ENCODE measurements at places on chromosomes 1 and 21. TPM values are rescaled to one million over a fixed set of nuclear protein-coding genes. Genes with fewer than 3 reads are reported as not detected.

Gene FCGR3B
- 0.42 TPM for total RNA-seq

Gene TXNIP
- total RNA-seq, result 747 TPM

DNA sequence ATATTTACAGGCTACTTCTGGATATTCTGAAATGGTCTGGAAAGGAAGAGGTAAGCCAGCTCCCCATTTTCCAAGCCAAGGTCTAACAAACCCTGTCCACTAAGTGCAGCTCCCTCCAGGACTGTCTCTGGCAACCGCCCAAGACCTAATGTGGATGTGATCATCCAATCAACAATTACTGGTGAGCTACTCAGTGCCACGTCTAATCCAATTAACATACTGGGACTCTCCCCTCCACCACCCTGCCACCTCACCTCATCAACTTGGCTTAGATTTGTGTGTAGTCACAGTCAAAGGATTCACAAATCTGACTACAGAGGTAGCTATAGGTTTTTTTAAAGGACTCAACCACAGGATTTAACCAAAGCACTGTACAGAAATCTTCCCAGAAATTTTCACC is 25.4 kb upstream of the S100A7 start:
- DNase-seq, result no peak

- no peak for DNase-seq
Measured at GRCh38 chr1:65176056-65176450, 28.1 kb downstream of the AK4 start.

DNA sequence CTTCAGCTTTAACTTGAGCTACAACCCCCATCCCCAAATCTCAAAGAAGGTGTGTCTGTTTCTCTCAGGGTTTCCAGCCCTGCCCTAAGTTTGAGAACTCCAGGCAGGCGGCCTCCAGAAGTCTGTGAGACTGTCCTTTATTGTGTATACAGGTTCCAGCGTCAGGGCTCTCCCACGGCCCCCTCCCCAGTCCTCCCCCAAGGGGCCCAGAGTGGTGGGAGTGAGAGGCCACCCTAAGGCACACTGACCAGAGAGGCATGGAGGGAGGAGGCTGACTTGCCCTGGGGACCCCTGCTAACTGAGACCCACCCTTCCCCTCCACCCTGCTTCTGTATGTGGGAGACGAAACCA is 4.0 kb downstream of the HSPB7 start:
- DNase-seq, result no peak

GRCh38 chr1:224392411-224393249 is 36.0 kb downstream of the CNIH4 start:
- no peak for DNase-seq

GRCh38 chr1:157056269-157056668 is 10.7 kb upstream of the ARHGEF11 start:
- DNase-seq, result no peak

DNA sequence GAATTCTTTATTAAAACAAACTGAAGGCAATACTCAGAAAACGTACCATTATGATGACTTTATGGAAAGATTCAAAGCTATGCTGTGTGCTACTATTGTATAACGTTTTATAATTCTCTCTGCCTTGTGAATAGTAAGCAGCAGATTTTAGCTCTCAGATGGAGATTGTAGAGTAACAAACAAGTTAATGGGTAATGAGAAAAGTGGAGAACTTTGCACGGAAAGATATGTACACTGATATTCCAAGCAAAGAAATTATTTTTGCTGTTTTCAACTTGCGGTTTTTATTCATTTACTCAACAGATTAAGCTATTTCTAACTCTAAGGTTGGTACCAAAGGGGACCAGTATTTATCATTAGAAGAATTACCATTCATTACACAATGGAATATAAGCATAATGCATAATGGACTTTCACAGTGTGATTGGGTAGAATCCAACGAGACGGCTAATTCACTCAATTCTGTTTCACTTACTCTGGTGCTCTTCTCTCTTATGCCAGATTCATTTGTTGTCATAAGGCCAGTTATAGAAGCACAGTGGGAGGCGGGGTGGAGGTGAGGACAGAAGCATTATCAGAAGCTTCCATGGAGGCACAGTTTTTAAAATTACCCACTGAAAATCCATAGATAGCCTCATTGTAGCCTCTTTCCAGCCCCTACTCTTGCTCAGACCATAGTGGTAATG is 38.6 kb downstream of the ATP1B1 start:
- no peak for DNase-seq

GRCh38 chr1:209046935-209047334 is 536.6 kb upstream of the CAMK1G start:
- no peak for DNase-seq

DNA sequence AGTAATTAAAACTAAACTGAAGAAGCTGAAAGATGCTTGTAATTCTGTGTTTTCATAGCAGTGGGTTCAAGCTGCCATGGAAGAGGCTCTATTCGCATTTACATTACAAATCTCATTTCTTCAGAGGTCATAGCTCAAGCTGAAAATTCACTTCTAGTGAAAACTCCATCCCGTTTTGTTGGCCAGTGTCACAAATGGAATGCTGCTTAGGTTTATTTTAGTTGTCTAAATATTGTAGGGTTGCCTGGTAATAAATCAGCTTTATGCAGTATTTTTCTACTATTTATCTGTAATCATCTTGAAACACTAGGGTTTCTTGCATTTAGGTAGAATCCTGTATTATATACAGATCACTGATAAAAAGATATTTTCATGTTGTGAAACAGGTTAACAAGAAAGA is 240.6 kb downstream of the PTBP2 start:
- DNase-seq, result no peak

Data from T-cell (primary cell).